ENCODE measurements at places on chromosomes 4 and X.

DNA sequence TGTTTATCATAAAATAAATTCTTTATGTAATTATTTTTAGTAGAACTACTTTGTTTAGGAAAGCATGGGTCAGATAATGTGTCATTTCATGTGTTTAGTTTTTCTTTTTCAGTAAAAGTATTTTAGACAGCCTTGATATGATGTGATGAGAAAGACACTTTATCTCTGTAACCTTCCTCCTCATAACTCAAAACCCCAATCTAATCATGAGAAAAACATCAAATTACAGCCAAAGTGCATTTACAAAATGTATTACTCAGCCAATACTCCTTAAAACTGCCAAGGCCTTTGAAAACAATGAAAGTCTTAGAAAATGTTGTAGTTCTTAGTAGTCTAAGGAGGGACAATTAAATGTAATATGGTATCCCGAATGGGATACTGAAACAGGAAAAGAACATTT lies 144.9 kb downstream of the GPM6A start:
- no peak for DNase-seq

- DNase-seq: no peak
These were observed 9.9 kb upstream of the C4orf50 start for GRCh38 chr4:6028168-6028567.

GRCh38 chr4:176320976-176321361 lies 1.2 kb downstream of the SPCS3 start:
- no peak for DNase-seq

DNA sequence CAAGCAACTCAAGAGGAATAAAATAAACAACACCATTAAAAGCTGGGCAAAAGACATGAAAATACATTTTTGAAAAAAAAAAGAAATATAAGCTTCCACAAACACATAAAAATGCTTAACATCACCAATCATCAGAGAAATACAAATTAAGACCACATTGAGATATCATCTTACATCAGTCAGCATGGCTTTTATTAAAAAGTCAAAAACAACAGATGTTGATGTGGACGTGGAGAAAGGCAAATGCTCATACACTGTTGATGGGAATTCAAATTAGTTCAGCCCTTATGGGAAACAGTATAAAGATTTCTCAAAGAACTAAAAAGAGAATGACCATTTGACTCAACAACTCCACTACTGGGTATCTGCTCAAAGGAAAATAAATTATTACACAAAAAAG lies 59.6 kb downstream of the STK32B start:
- DNase-seq: no peak

DNA sequence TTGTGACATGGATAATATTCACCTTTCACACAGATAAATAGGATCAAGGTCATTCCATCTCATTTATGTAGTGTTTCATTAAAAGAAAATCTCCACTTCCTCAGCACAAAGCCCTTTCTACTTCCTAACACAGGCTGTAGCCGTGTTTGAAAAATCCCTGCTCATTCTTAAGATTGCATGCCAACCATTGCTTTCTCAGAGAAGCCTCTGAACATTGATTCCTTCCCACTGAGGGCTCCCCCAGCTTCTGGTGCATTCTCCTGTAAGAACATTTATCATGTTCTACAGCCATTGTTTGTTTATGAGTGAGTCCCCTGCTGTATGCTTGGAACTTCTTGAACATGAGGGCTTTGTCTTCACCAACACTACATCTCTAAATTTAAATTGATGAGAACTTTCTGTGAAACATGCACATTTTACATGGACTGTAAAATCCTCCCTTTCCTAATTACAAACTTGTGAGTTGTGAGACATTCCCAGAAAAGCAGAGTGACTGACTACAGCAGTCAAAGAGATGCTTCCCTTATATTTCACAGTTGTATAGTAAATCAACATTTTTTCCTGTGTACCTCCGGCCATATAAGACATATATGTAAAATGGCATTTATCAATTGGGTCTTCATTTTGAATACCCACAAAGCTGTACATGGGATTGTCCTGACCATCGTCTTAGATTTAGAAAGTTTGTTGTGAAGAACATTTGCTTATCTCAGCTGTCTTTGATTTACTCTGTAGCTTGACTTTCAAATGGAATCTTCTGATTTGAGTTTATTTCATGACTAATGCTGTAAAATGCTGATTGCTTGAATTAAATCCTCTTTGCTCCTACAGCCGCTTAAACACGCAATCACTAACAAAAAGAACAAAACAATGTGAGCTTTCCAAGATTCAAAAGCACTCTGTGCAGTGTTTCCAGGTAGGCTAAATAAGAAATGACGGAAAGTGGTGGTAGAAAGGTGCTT lies 600.5 kb upstream of the SLIT2 start:
- DNase-seq: no peak

Measured in uterus (tissue), 4 donors.